ENCODE measurements at places on chromosomes 7 and 10.

DNA sequence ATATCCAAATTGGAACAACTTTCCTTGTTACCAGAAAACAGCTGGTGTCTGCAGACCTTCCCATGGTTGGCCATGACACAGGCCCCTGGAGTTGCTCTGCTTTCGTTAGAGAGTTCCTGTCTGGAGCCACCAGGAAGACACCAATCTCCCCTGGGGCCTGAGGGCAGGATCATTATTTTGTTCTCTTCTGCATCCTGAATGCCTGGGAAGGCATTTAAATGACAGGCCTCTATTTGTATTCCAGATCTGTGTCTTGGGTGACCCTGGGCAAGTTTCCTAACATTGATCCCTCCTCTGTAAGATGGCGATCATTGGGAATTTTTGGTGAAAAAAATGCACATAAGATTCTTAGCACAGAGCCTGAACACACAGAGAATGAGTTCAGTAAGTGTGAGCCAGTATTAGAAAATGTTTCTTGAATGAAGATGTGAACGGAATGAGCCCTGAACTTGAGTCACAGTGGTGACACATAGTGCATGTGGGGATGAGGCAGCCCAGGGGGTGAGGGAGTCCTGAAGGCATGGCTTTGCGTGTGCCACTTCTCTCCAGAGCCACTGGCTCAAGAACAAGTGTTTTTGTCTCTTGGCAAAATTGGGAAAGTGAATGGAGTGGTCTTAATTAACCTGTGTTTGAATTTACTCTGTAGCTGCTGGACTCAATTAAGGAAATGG lies 28.4 kb downstream of the BMPER start:
- no peak for DNase-seq

- DNase-seq = no peak
Measured at GRCh38 chr10:36493516-36493880, 631.9 kb upstream of the ANKRD30A start.

DNA sequence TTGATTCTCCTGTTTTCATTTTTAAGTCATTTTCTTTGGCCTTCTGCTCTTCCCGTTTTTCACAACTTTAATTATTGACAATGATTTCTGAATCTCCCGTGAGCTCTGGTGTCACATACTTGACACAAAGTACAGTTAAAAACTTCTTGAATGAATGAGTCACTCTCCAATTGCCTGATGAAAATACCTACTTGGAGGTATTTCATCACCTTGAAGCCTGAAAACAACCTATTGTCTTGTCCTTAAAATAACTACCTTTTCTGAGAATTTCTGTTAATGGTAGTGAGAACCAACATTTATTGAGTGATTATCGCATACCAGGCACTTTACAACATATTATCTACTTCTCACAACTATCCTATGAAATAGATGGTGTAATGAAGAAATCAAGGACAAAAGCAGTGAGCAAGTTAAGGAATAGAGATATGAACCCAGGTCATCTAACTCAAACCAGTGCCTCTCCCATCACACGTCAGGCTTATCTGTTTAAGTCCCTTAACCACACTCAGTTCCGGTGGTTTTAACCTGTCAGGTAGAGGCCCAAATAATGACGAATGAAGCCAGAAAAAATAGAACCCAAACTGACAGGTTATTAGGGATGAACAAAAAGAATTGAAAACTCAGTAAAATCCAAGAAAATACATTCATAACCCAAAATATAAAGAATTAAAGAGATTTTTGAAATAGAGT lies 11.6 kb downstream of the BET1 start:
- DNase-seq = no peak

- DNase-seq = no peak
Measured at GRCh38 chr7:39709768-39710311, 86.5 kb downstream of the RALA start.

DNA sequence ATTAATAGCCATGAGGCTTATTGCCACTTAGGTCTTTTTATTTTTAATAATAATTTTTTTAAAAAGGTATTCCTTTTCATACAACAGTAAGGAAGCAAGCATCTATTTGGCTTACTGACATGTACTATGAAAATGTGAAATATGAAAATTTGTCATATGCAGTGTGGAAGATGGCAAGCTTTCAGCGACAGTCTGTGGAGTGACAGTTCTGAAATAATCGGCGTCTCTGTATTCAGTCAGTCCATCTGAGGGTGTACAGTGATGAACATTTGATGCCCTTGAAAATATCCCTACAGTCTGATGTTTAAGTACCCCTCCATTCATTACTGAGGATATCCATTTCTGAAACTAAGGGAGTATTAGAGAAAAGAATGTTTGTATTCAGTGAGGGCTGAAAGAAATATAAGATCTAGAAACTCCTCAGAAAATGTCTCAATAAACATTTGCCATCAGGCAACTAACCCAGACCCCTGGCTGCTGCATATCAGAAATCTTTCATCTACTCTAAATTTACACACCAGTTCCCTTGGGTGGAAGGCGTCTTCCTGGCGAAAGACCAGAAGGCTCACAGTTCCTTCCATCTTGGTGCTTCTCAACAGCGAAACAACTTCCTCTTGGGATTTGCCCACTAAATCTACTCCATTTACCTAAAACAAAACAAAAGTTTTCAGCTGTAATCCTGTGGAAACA lies 440.6 kb downstream of the PARD3 start:
- no peak for DNase-seq

GRCh38 chr10:123640016-123640535 lies 26.1 kb upstream of the GPR26 start:
- no peak for DNase-seq

DNA sequence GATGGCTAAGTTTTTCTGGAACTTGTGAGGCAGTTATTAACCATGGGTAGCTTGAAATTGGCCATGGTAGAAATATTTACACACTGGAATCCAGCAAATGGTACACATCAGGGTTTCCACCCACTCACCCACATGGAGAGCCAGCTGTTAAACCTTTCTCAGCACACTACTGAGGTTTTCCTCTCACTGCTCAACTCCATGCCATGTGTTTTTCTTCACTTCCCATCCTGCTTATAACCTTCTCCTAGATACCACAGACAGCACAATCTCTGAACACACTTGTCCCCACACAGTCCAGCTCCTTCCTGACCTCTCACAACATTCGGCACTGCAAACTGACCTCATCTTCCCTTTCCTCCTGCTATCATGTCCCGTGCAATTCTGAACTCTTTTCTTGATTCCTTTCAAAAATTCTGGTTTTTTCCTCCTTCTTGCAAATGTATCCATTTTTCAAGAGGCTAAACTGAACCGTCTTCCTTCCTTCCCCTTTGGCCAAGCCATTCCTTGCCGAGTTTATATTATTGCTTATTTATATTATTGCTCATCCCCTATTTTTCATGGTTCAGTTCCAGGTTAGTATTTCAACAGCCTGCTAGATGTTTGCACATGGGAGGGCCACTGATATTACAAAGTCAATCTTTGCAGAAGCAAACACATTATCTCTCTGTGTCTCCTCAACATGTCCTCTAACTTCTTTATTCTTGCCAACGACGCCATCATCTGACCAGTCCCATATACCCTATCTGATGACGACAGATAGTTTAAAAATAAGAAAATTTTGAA lies 606.4 kb downstream of the SORCS1 start:
- no peak for DNase-seq

- no peak for DNase-seq
Measured at GRCh38 chr7:107387128-107387527, 82.7 kb upstream of the GPR22 start.

DNA sequence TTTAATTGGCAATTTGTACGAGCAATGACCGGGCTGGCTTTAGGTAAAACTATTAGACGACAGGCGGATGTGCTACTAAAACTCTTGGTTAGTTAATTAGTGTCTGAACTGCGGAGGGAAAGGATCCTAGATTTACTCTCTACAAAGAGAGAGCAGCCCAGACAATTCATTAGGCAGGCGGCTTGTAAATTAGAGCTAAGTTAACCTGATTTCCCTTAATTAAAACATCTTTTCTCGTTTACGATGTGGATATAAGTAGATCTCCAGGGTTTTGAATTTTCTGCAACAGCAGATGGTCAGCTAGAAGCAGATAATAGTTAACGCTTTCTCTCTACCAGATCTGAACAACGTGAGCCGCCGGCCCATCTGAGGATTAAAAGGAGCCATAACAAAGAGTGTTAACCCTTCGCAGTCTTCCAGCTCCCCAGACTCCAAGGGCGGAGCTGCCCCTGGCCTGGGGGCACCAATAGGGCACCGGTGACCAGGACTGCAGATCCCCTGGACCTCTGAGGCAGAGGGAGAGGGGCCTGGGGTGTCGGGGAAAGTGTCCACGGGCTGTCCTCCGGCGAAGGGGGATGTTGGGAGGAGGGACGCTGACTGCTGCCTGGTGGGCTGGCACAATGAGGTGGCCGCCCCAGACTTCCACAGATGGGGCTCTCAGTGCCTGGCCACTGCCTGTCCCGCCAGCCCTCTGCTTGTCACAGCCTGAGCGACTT lies 6.3 kb upstream of the UNCX start:
- DNase-seq = no peak

DNA sequence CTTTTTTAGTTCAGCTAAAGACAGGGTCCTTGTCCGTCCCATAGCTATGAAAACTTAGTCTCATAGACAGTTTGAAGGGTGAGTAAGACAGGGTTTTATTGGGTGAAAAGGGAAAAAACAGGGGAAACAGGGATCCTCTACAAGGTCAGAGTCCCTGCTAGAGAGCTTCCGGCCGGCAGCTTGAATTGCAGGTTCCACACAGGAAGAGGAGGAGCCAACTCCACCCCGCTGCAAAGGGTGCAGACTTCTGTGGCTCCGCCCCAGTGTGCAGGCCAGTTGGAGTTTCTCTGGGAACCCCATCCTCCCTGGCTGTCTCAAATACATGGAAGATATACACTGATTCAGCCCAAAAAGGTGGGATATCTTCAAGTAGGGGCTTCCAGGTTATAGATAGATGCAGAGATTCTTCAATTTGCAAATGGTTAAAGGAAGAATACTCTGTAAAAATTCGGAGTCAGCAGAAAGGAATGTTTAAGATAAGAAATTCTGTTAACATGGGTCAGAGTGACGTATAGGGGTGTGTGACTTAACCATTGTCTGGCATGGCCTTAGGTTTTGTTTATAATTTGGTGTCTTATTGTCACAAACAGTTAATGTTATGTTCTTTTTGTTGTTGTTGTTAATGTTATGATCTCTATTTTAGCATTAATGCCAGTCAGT lies 34.6 kb upstream of the HECW1 start:
- DNase-seq = no peak
